Right kidney (tissue), 9 donors: ENCODE measurements at places on chromosomes 11 and 22.
A peak's percentile ranks its signal among the peaks of the same experiment; 100 is the strongest.

- DNase-seq: no peak
Measured at GRCh38 chr11:22742157-22742613, 75.8 kb downstream of the GAS2 start.

- DNase-seq: peak; percentile 97
Measured at GRCh38 chr22:21866833-21867527, 465 bp downstream of the MAPK1 start.

- DNase-seq: peak; percentile 4
Measured at GRCh38 chr11:107916671-107917241, 11.5 kb upstream of the RAB39A start.

DNA sequence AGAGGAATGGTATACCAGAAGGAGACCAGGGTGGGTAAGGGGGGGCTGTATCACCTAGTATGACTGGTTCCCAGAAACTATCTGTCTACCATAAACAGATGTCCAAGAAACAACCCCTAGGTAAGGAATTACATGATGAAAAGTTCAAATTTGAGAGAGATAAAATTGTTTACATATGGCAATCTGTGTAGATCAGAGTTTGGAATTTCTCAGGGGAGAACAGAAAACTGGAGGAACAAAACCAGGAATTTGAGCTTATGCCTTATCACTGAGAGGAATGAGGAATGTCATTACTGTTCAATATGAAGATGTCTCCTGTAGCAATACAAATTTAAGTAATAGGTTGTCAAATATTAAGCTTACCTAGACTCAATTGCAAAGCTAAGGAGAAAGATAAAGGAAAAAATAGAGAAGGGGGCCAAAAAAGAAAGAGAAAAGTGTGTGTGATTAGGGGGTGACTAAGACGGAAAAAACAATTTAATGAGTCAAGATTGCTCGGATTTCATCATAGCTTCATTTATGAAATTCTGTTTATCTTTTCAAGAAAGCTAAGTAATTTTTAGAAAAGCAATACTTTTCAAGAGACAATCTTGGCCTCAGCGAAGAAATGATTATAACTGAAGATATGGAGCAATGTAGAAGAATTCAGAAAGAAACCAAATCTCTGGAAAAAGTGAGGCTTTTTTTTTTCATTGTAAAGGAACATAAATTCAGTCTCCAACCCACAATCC lies 117.8 kb downstream of the APOL5 start:
- DNase-seq: no peak

DNA sequence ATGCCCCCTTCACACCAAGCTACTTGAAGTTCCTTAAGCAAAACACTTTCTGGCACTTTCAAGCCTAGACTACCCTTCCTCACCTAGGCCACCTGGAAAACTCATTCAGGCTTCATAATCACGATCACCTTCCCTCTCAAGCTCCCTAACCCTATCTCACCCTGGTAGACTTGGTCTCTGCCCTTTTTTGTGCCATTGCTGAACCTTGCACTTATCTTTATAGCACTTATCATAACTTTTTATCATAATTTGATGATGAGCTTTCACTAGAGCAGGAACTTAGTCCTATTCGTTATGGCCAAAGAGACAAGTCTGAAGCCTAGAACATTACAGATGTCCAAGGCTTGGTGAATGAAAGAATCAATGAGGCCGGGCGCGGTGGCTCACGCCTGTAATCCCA lies 5.5 kb downstream of the SLC35F2 start:
- DNase-seq: no peak

GRCh38 chr11:47591764-47592163 lies 2.4 kb downstream of the C1QTNF4 start:
- DNase-seq: no peak

- DNase-seq: no peak
Measured at GRCh38 chr11:21564833-21565682, 627.8 kb upstream of the ANO5 start.

- no peak for DNase-seq
Measured at GRCh38 chr22:49195636-49196035, 632.0 kb downstream of the BRD1 start.

- no peak for DNase-seq
Measured at GRCh38 chr11:41206388-41206787, 253.1 kb downstream of the LRRC4C start.

GRCh38 chr11:44971185-44971584 lies 20.5 kb upstream of the TP53I11 start:
- no peak for DNase-seq

DNA sequence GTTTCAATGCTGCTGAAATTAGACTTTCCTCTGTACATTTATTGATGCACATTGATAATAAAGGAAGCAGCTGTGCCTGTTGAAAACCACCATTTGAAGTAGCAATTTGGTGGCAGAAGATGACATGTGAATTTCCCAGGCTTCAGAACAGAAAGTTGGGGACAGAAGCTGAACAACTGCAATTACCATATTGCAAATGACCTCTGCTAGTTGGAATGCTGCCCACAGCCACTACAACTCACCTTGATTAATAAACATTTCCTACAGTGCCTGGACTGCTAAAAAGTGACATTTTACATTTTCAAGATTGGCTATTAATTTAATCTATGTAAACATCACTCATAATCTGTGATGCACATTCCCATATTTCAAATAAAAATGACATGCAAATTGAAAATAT lies 208.6 kb downstream of the LUZP2 start:
- DNase-seq: no peak
